KBM-7 (cell line): ENCODE measurements at places on chromosomes 12 and 14.

- DNase-seq, result no peak
Observed at GRCh38 chr12:130220706-130221100, 58.4 kb downstream of the FZD10 start.

DNA sequence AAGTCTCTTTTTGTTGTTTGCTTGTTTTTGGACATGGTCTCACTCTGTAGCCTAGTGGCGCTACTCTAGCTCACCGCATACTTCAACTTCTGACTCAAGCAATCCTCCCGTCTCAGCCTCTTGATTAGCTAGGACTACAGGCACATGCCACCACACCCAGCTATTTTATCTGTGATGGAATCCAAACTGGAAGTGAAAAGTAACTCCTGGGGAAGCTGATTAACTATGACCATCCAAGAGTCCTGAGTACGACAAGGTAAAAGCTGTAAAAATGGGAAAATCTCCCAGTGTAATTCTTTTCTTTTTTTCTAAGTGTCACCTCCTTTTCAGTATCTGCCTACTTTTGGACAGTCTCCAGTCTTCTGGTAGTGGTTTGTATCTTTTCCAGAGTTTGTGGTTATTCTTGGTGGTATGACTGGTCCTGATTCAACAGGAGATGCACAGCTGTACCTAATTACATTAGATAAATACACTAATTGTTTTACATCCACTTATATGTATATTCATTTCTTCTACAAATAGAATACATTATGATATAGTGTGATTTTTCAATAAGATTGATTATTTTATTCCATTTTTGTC is 97.8 kb downstream of the SLC6A15 start:
- DNase-seq, result no peak

GRCh38 chr12:105539735-105540134 is 209.2 kb downstream of the C12orf75 start:
- no peak for DNase-seq

GRCh38 chr12:94831081-94831751 is 172.3 kb downstream of the NDUFA12 start:
- no peak for DNase-seq

DNA sequence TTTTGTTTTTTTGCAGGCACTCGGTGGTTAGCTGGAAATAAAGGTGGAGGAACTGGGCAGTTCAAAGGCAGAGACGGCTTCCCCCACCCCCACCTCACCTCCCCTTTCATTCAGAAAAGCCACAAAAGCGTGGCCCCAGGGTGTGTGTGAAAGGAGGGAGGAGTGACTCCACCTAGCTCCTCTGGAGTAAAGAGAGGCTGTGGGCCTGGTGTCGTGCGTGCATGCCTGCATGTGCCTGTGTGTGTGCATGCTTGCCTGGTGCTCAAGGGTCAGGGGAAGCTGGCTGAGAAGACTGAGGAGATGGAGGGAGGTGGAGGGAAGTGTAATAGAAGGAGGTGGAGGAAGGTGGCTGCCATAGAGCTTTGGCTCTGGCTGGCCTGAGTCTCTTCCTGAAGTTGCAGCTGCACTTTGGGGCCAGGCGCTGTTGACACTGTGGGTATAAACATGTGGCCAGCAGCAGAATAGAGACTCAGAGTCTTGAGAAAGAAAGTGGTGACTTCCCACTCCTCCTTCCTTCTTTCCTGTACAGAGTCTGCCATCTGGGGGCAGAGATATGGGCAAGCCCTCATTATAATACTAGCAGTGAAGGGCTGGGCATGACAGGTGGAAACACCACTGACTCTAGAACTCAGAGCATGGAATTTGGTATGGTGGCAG is 36.9 kb upstream of the SINHCAF start:
- peak; percentile 89 for DNase-seq

DNA sequence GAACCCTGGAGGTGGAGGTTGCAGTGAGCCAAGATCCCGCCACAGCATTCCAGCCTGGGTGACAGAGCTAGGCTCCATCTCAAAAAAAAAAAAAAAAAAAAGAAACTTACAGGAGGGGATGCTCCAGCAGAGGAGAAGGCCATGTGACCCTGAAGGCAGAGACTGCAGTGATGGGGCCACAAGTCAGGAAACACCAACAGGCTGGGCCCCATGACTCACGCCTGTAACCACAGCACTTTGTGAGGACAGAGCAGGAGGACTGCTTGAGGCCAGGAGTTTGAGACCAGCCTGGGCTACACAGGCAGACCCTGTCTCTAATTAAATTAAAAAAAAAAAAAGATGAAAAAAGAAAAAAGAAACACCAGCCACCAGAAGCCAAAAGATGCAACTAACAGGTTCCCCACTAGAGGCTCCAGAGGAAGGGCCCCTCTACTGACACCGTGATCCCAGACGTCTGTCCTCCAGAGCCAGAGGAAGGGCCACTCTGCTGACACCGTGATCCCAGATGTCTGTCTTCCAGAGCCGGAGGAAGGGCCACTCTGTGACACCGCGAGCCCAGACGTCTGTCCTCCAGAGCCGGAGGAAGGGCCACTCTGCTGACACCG is 9.1 kb upstream of the GLT1D1 start:
- DNase-seq, result no peak

GRCh38 chr14:91328313-91329050 is 84.0 kb upstream of the GPR68 start:
- DNase-seq, result no peak

DNA sequence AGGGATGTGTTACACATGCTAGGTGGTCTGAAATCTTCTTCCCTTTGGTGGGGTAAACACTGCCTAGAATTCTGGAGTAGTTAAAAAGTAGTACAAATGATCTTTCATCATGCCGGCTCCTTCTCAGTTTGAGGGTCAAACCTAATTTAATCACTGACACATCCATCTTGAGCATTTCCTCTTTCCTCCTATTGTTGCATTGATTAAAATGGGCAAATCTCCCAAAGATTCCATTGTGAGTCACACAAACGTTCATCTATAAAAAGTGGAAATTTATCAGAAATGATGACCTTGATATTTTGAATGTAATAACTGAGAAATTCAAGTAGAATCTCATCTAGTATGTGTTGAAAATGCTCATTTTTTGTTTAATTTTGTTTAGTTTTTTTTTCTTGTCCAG is 996.0 kb downstream of the NRXN3 start:
- DNase-seq, result no peak

GRCh38 chr12:121279071-121279375 is 17.5 kb downstream of the CAMKK2 start:
- DNase-seq, result no peak

- peak; percentile 25 for DNase-seq
Observed at GRCh38 chr12:26346736-26347135, 151.4 kb downstream of the SSPN start.

DNA sequence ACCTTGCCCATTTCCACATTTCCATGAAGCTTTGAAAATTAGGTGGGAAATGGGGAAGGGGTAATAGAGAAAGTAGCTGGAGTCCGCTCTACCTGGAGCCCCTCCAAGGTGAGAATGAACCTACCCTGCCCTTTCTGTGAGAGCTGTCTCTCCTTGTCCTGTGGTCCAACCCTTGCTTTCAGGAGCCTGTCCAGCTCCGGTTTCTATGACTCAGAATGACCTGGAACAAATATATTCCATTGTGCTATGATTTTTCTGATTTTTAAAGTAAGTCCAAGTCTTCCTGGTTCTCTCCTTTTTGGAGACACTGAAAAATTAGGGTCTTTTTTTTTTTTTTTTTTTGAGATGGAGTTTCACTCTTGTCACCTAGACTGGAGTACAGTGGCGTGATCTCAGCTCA is 89.1 kb upstream of the VASH1 start:
- no peak for DNase-seq

DNA sequence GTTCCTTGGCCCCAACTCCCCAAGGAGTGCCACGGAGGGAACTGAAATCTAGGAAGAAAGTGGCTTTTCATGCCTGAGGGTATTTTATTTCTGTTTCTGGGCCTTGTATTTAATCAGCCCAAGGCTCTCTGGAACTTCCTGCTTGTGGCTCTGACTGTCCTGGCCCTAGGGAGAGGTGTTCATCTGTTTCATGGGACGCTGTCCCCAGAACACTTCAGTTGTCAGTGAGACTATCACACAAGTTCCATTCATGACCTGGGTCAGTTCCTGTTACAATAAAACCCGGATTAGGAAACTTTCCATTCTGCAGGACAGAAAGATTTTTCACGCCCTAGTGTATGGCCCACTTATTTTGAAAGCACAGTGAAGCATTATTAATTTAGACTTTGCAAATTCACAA is 18.5 kb upstream of the TC2N start:
- no peak for DNase-seq

- no peak for DNase-seq
Observed at GRCh38 chr12:2891240-2892053, 756 bp downstream of the TULP3 start.

- peak; percentile 8 for DNase-seq
Observed at GRCh38 chr12:126201981-126202537, 1136.8 kb downstream of the AACS start.

- DNase-seq, result no peak
Observed at GRCh38 chr12:52846356-52846970, 2.3 kb downstream of the KRT78 start.

DNA sequence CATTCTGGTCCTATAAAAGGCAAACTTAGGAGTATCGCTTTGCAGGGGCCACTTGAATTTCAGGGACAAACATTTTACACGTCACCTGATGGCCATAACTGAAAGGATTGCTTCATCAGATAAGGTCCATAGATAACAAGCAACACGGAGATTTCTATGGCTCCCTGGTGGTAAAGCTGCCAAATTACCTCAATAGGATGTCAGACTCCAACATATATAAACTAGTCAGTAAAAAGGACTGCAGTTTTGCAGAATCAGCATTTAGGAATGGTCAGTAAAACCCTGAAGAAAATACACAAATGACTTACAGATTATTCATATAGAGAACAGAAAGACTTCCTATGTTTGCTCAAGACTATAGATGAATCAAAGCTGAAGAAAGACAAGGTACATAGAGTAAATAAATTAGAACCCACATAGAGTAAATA is 66.1 kb upstream of the GRIP1 start:
- DNase-seq, result no peak

GRCh38 chr14:24365600-24366412 is 2.2 kb upstream of the NFATC4 start:
- DNase-seq, result peak; percentile 96

DNA sequence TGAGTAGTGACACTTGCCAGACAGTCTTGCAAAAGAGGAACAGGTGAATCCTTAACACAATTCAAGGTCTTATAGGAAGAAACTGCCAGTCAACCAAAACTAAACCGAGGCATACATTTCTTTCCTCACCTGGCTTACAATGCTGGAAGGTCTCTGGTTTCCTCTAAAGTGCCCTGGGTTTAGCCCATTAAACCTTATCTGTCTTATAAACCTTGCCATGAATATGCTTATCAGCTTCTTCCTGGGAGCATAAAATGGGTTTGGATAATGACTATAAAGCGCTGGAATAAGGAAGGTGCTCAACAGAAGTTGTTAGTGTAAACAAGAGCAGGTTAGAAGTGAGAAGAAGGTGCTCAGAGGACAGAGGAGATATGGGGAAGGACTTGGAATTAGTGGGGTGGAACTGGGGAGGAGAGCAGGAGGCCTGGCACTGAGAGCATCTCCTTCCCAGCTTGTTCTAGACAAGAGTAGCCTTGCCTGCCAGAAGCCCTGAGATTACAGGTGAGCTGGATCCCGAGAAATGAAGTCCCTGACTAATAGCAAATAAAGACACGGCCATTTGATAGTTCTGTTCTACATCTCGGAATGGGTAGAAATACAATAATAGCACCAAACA is 14.1 kb upstream of the GPRC5A start:
- no peak for DNase-seq

DNA sequence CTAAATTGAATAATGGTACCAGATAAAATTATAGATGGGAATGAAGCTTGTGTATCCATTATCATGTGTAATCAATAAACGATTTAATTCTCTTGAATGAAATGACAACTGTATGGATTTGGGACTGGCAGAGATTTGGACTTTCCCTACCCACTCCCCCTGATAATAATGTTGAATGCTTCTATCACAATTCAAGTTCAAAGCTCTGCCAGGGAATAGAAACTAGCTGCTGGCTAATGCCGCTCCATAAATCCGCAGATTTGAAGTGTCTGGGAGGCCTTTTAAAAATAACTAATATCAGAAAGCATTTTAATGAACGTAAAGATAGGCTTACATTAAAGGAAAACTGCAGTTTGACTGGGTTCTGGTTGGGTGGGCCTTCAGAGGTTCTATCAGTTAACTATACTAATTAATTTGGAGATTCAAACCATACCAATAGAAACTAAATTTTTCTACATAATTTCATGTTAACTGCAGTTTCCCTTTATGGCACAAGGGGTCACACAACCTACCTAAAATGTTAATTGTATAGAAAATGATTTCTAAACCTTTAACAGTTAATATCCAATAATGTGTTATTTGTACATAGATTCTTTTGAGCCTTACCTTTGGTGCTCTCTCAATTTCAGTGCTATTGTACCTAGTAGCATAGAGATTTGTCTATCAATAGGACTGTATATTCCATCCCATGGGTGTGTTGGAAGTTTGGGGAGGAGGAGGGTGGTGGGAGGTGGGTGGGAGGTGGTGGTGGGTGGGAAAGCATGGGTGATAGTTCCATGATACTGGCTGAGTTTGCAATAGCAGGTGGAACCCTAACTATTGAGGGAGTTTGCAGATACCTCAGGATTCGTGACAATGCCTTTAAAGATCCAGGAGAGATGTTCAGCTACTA is 4.9 kb downstream of the HNRNPA1 start:
- no peak for DNase-seq

DNA sequence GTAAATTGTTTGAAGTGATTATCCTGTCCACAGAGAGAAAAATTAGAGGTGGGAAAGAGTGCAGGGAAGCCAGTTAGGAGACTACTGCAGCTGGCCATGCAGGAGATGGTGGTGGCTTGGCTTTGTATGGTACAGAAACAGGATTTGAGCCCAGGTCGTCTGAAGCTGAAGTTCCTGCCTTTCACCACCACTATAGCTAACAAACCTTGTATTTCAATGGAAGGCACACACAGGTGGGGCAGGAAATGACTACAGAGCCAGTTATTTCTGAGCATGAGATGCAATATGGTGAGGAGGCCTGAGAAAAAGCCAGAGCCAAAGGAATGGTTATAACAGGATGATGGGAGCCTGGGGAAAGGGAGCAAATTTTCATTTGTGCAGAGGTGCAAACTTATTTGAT is 103.9 kb downstream of the BTG1 start:
- DNase-seq, result no peak

- peak; percentile 79 for DNase-seq
Observed at GRCh38 chr14:75268633-75269550, 9.7 kb upstream of the FOS start.

DNA sequence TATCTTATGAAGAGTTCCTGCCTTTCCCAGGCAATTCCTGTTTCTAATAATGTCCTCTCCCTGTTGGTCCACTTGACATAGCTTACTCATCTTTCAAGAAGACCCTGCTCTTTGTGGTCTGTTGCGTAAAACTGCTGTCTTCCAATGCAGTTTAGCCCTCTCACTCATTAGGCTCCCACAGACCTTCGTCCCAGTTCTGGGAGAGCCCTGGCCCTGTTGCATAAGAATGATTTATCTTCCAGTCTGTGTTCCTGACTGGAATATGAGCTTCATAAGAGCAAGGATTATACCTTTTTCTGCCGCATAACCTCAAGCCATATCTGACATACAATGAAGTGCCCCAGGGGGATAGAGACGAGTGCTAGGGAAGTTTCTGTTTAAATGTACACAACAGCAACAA is 365.9 kb upstream of the NOVA1 start:
- no peak for DNase-seq
